ENCODE measurements at places on chromosomes 4 and X.

- DNase-seq: no peak
Observed at GRCh38 chr4:80208610-80209339, 11.5 kb downstream of the PRDM8 start.

DNA sequence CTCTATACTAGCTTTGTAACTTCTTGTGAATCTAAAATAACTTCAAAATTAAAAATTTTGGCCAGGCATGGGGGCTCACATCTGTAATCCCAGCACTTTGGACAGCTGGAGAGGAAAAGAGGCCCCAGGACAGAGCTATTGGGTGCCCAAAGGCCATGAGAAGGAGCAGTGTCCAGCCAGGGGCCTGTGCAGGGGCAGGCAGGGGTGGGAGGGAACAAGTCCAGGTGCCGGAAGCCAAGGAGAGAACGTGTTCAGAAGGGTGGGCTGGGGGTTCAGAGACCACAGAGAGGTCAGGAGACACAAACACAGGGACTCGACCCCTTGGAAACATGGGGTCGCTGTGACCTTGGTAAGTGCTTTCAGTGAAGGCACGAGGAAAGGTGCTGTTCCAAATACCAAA, 138.9 kb downstream of the EVC2 start:
- no peak for DNase-seq

DNA sequence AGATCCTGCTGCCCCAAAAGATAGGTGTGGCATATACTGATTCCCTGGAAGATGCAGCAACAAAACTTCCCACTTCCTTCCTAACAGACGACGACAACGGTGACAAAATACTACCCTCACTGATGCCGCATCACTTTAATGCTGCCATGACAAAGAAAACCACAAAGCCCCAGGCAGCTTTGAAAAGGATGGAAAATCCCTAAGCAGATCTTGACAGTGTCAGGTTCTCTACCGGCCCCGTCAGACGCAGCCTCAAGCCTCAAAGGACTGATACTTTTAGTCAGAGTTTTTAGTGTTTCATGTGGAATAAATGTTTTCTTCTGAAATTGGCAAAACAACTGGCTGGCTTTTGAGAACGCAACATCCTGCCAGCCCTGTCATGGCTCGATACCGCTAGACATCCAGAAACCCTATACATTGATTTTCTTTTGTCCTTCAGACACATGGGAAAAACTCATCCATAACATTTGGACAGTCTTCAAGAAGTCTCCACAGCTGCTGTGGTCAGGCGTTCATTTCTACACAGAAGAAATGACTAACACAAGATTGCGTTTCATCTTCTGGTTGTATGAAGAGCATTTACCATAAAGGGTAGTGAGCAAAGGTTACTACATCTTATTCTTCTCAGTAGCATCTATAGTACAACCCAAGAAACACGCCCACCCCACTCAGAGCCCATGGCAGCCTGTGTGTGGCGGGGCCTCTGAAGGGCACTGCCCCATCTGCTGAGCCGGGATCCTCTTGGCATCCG, 60.1 kb downstream of the GATB start:
- no peak for DNase-seq

- no peak for DNase-seq
Observed at GRCh38 chrX:57282568-57282967, 3.9 kb upstream of the FAAH2 start.

DNA sequence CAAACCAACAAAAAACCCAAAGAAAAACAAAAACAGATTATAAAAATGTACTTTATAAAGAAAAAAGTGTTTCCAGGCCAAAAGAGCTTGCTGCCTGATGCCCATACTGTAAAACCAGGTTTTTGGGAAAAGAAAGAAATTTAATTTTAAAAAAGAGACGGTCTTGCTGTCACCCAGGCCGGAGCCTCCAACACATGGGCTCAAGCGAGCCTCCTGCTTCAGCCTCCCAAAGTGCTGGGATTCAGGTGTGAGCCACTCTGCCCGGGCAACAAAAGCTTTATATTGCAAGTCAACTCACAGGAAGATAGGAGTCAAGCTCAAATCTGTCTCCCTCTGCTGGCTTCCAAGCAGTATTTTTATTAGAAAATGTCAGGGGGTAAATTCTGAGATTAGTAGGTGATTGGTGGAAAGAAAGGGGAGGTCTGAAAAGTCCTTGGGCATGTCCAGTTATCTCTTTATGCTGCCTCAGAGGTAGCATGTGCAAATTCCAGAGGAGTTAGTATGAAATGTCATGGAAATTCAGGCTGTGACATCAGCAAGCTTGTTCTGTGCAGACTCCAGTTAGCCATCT, 39.4 kb downstream of the MGST2 start:
- DNase-seq: peak; percentile 31

GRCh38 chr4:7872264-7872771, 67.3 kb downstream of the AFAP1 start:
- no peak for DNase-seq

- no peak for DNase-seq
Observed at GRCh38 chr4:39941682-39942217, 36.0 kb downstream of the PDS5A start.

GRCh38 chr4:15457406-15458201, 12.1 kb upstream of the CC2D2A start:
- DNase-seq: peak; percentile 10

DNA sequence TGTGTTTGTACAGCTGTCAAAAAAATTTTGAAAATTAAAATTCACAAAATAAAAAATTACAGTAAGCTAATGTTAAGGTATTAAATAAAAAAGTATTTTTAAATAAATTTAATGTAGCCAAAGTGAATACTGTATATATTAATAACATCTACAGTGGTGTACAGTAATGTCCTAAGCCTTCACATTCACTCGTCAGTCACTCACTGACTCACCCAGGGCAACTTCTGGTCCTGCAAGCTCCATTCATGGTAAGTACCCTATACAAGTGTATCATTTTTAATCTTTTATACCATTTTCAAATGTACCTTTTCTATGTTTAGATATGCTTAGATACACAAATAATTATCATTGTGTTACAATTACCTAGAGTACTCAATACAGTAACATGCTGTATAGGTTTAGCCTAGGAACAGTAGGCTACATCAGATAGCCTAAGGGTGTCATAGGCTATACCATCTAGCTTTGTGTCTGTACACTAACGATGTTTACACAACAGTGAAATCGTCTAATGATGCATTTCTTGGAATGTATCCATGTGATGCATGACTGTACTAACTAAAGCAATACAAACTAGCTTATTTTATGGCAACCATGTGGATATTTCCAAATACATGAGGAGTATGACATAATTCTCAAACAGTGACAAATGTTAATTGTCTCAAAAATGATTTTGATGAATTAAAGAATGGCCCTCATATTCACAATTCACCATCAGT, 13.7 kb downstream of the DDX60 start:
- no peak for DNase-seq

DNA sequence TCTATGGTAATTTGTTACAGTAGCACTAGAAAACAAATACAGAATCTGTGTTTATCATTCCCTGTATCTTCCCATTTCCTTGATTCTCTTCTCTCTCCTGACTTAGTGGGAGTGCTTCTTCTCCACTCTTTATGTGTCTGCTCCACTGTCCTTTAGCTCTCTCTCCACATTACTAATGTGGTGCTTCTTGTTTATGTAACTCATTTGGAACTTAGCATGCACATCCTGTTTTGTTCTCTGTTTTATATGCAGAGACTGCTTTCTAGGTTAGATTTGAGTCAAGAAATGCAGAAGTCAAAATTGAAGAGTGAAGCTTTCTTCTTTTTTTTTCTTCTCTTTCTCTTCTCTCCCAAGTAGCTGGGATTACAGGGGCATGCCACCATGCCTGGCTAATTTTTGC, 25.9 kb downstream of the ADH1A start:
- DNase-seq: no peak

- no peak for DNase-seq
Observed at GRCh38 chr4:127449449-127449848, 183.3 kb upstream of the INTU start.

GRCh38 chr4:82128355-82128754, 245.4 kb downstream of the HNRNPD start:
- no peak for DNase-seq

DNA sequence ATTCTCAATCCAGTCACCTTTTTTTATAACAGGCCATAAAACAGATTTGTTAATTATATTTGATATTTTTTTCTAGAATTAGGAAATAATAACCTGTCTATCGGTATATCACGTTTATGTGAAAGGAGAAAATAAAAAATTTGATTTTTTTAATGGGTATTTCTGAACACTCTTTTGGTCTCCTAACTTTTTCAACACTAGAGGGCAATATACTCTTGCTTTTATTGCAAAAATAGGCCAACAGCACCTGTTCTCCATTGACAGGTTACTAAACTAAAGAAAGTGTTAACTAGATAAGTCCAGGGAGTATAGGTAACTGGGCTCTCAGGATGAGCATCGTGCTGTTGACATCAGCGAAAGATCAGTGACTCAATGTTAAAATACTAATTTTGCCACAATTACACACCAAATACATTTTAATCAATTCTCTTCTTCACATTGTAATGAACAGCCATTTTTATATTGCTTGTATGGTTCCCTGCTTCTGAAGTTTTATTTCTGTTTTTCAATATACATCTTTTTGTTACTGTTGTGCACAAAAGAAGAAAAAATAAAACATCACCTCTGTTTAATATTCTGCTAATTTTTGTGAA, 22.8 kb downstream of the NDST4 start:
- DNase-seq: peak; percentile 1

GRCh38 chr4:139556071-139556723, at the start of gene SETD7:
TSS of gene SETD7 (minus strand) at chr4:139556219. CDS start at chr4:139556137, 82 bp downstream.
- peak; percentile 58 for DNase-seq

DNA sequence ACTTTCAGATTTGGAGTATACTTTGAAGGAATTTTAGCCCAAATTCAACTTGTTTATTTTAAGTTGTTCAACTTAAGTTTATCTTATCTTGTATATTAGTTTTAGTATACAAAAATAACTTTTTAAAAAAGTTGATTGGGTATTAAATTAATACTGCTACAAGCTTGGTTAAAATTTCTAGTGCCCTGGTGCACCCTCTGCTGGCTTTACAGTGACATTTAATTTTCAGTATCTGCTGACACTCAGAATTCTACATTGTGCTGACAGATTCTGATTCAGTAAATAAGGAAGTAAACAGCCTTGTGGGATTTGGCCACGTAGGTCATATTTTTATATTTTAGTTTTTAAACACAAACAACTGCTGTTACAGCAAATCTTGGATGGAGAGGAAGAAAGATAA, 2.9 kb downstream of the EDA start:
- DNase-seq: no peak

GRCh38 chrX:153662266-153662665, 11.3 kb downstream of the PNCK start:
- DNase-seq: no peak

GRCh38 chrX:10126834-10127233, 29.9 kb upstream of the CLCN4 start:
- DNase-seq: no peak

DNA sequence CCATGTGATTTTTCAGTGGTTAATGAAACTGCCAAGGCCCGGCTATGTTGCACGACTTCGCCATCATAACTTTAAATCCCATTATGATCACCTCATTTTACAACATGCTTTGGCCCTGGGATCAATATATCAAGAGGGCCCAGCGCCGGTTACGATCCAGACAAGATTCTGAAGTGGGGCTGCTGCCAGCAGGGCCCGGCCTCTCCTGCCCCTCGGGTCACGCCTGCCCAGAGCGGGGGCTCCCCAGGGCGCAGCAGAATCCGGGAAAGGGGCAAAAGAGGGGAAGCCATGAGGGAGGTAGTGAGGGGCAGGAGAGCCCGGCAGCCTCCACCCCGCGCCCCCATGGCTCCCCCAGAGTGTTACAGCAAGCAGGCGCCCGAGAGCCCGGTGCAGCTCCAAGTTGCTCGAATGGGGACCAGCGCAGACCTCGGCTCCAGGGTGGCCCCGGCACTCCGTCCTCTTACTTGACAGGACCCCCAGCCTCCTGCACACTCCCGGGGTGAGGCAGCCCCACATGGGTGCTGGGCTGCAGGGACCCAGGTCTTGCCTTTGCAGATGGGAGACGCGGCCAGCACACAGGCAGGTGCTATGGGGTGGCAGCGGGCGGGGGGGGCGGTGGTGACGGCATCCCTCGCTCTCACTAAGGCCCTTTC, 129.8 kb upstream of the NKX1-1 start:
- no peak for DNase-seq

DNA sequence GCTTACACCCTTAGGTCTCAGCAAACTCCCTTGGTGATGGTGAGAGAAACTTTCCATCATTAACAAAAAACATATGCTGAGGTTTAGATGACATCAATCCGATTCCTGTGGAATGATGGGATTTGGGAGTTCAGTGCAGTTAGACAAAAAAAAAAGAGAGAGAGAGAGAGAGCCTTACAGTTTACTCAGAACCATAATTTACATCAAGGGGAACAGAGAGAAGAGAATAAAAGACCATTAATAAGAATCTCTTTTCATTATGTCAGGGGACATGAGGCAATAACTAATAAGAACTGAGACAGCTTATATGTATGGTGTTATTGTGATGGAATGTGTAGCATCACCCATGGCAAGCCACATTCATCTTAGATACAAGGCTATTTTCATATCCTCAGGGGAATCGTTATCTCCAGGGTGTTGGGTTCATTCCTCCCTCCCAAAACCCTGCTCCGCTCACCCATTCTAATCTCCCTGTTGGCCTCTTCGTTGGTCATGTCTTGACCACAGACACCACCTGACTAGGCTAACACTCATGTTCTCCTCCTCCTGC, 175.7 kb upstream of the MXRA5 start:
- DNase-seq: no peak

DNA sequence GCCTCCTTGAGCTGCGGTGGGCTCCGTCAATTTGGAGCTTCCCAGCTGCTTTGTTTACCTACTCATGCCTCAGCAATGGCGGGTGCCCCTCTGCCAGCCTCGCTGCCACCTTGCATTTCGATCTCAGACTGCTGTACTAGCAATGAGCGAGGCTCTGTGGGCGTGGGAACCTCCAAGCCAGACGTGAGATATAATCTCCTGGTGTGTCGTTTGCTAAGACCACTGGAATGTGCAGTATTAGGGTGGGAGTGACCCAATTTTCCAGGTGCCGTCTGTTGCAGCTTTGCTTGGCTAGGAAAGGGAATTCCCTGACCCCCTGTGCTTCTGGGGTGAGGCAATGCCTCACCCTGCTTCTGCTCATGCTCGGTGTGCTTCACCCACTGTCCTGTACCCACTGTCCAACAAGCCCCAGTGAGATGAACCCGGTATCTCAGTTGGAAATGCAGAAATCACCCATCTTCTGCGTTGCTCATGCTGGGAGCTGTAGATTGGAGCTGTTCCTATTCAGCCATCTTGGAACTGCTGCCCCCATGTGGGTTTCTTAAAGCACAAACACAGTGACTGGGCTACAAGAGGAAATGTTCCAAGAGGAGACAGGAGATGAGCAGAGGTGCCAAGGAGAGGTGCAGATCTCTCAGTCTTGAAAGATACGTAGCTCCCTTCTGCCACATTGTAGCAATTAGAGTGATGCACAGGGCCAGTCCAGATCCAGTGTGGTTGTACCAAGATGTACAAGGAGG, 193.0 kb upstream of the IGFBP7 start:
- no peak for DNase-seq
